ENCODE measurements at places on chromosomes 4 and X.

- DNase-seq = no peak
Observed at GRCh38 chr4:182258441-182259000, 15.3 kb downstream of the TENM3 start.

- DNase-seq = no peak
Observed at GRCh38 chr4:106245176-106245575, 70.8 kb downstream of the TBCK start.

- DNase-seq = no peak
Observed at GRCh38 chr4:38611676-38612075, 52.3 kb upstream of the KLF3 start.

DNA sequence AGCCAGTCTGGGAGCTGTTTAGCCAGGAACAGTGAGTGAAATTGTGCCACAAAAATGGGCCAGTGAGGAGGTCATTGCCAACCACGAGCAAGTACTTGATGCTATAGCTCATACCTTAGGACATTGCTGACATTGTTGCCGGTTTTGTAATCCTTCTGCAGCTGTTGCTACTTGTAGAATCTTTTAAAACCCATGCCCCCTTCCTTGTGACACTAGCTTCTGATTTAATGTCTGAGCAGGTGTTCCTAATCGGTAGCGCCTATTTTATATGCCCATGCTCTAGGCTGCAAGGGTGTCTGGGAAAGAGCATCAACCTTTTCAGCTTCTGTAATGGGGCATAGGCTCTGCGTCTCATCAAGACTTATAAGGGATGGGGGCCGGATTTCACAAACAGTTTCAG is 2.6 kb downstream of the POLA1 start:
- DNase-seq = no peak

- no peak for DNase-seq
Observed at GRCh38 chr4:3430524-3430923, 11.2 kb upstream of the HGFAC start.

DNA sequence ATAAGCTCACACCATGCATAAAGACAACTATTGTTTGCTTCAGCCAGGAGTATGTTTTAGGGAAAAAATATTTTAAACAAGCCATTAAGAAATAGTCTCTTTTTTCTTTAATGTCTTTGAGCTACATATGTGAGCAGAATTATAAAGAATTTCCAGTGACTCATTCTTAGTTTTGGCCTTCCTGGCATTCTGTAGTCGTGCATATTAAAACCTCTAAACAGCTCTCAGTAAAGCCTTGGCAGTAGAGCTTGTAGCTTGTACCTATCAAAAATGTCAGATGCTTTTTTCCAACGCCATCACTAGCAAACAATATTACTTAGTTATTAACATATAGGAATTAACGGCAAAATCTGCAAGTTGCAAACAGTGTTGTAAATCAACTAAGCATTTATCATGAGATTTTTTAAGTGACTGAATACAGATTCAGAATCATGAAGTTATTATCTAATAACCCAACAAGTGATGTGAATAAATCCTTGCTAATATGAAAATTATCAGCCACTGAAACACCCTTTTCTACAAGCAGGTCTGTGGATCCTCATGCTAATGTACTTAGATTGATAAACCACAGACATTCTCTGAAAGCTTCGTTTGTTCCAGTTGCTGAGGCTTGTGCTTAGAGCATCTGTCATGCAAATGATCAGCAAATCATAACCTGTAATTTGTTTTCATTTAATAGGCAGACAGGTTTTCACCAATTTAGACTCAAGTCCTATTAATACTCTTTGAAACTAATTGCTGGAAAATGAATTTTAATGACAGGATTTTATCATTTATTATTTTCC is 412.0 kb upstream of the ATOH1 start:
- DNase-seq = no peak

- no peak for DNase-seq
Observed at GRCh38 chr4:86307432-86307831, 52.4 kb downstream of the MAPK10 start.

DNA sequence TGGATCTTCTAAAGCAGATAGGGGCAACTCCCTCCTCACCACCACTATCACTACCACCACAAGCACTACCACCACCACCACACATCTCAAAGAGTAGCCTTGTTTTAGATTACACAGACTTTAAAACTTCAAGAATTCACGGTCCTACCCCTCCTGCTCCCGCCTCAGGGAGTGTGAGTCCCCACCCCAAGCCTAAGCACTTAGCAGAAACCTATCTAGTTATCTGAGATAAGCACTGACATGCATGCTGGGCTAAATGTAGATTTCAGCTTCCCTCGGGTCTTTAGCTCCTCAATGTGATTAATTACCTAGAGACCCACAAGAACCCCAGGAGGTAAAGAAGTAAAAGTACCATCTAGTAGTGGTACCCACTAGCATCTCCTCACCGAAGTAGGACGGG is 775 bp downstream of the AMOT start:
- DNase-seq = no peak

DNA sequence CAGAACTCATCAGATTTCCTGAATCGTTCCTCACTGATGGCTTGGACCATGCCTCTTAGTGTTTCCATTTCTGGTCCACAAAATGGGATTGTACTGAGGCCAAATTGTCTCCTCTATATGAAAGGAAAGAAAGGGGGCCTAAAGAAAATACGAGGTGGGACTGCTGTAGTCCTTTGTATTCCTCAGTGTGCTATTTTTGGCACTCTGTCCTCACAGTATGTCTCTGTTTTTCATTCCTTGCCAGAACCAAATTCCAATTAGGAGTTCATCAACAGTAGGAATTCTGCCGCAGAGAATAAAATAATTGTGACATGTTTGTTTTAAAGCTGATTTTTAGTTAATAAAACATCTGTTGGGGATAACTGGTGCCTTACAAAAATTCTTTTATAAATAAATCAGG is 515.7 kb downstream of the SMARCA1 start:
- DNase-seq = no peak

- no peak for DNase-seq
Observed at GRCh38 chr4:24910499-24910898, 2.3 kb downstream of the CCDC149 start.

DNA sequence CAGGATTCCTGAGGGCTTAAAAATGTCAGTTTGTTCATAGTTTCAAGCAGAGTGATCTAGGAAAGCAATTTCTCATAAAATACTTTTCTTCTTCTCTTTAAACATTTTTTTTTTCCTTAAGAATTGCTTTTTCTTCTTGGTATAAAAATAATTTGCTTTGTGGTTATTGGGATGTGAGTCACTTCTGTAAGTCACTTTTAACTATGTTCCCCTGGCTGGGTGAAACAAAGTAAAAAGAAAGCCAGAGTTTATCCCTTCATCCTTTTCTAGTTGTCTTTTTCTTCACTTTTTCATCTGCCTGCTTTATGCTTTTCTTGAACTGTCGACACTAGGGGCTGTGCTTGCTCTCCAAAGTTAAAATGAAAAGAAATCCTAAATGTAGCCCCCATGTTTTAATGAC is 33.5 kb downstream of the ARSJ start:
- peak; percentile 5 for DNase-seq

- DNase-seq = no peak
Observed at GRCh38 chr4:56745042-56745441, 63.9 kb upstream of the HOPX start.

DNA sequence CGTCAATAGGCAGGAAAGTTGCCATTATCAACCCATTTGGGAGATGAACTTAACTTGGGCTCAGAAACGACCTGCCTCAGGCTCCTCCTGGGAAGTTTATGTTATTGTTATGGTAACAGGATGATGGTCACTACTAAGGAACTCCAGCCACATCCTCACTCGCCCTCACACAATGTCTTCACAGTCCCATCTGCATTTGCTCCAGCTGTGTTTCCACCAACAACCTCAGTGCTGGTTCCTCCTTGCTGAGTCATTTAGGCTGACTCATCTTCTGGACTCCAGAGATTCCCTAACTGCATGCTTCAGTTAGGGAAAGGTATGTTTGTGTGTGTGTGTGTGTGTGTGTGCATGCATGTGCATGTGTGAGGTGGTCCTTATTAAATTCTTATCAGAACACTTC is 293.4 kb upstream of the BOD1L1 start:
- peak; percentile 64 for DNase-seq

- no peak for DNase-seq
Observed at GRCh38 chrX:19639056-19639455, 123.7 kb upstream of the MAP3K15 start.

GRCh38 chrX:97402903-97403302 is 519.2 kb downstream of the RPA4 start:
- no peak for DNase-seq

GRCh38 chr4:98469771-98470170 is 188.6 kb downstream of the TSPAN5 start:
- DNase-seq = no peak

DNA sequence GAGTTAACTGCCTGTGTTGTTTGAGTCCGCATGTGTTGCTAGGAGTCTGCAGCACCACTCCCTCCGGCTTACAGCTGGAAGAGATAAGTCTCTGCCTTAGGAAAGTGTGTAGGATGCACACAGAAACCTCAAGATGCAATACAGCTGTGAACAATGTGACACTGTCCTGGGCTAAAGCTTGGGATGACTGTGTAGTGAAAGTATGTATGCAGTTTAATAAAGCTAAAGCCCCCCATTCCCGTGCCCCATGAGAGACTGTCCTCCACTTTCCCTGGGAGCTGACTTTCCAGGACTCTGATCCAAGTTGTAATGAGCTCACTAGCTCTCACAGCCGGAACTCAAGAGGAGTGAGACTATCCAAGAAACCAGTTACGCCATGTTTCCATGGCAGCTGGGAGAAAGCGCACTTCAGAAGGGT is 156.6 kb upstream of the FTHL17 start:
- no peak for DNase-seq

DNA sequence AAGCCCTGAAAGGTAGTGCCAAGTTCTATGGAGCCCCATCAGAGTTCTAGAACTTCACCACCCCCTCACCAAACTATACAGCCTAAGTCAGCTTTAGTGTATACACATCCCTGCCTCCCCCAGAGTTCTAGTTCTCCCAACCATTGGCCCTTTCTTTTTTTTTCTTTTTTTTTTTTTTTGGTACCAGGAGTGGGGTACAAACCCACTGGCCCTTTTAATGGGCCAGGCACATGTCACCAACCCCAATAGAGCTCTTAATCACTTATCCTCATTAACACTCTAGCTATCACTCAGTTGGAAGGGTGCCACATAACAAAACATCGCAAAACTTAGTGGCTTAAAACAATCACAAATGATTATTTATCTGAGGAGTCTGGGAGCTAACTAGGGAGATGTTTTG is 588.6 kb downstream of the BCOR start:
- no peak for DNase-seq

GRCh38 chr4:16124232-16124631 is 40.4 kb upstream of the PROM1 start:
- no peak for DNase-seq

GRCh38 chr4:48879561-48880442 is 26.8 kb downstream of the OCIAD2 start:
- no peak for DNase-seq

GRCh38 chr4:80507507-80507906 is 172.0 kb downstream of the CFAP299 start:
- DNase-seq = no peak

DNA sequence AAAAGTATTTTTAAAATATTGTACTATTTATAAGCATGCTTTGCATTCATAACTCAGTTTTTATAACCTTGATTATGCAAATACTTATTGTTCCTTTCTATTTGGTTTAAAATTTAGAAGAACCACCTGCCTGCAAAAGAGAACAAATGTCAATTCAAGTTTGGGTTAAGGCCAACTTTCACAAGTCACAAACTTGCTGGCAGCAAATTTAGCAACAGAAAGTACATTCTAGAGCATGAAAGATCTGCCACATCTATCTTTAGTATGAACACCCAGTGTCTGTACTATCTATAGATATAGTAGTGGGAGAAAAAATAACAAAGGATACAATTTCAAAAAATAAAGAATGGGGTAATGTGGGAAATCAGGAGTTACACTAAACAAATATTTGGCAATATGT is 1014.2 kb downstream of the C4orf33 start:
- DNase-seq = no peak

- no peak for DNase-seq
Observed at GRCh38 chr4:119897260-119897659, 169.4 kb downstream of the MAD2L1 start.

- peak; percentile 29 for DNase-seq
Observed at GRCh38 chr4:88792268-88792781, 94.7 kb upstream of the NAP1L5 start.

DNA sequence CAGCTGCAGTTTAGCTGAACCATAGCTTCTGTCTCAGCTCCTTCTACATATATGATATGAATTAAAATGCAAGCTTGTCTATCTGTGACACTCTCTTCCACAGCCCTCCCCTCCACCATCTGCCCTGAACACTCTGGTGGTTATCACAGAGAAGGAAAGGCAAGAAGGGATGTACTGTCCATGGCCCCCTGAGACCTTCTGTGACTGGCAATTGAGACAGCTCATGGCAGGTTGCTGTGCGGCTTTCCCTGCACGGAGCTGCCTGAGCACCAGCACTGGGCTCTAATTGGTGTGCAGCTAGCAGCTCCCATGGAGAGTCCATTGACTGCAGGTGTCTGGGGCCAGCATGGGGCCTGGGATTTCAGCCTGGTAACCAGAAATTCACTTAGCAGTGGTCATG is 109.8 kb upstream of the ANXA3 start:
- no peak for DNase-seq

GRCh38 chr4:147846318-147847155 is 114.6 kb downstream of the ARHGAP10 start:
- DNase-seq = no peak

GRCh38 chr4:57093845-57094831 is 16.0 kb downstream of the IGFBP7 start:
- no peak for DNase-seq

DNA sequence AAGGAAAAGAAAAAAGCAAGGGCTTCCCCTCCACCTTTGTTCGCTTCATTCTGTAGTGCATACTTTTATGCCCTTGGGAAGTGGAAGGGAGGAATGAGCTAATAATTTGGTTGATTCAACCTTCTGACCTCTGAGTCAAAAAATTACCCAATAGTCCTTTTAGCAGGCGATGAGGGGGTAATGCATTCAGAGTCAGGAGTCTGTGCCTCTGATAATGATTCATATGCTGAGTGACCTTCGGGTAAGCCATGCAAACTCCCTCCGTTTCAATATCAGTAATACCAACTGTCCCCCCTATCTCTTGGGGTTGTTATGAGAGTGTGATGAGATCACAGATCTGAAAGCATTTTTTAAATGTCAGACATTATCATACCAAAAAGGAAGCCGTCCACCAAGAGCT is 41.6 kb upstream of the ACSL4 start:
- DNase-seq = peak; percentile 50

- DNase-seq = no peak
Observed at GRCh38 chr4:1217366-1217765, 31.6 kb downstream of the CTBP1 start.

- no peak for DNase-seq
Observed at GRCh38 chrX:20300822-20301221, 34.1 kb upstream of the RPS6KA3 start.

GRCh38 chrX:139766545-139766983 is 58.6 kb upstream of the MCF2 start:
- DNase-seq = no peak

GRCh38 chrX:73267206-73267605 is 52.6 kb upstream of the NAP1L2 start:
- no peak for DNase-seq

GRCh38 chrX:152276277-152276676 is 137.9 kb upstream of the MAGEA10 start:
- no peak for DNase-seq

Measured in hepatic stellate cell (primary cell).